Naive thymus-derived CD8-positive, alpha-beta T cell (primary cell): ENCODE measurements at places on chromosomes 5 and 9. TPM values are rescaled to one million over a fixed set of nuclear protein-coding genes. Genes with fewer than 3 reads are reported as not detected.

GRCh38 chr5:52886206-52886605 is 98.5 kb downstream of the ITGA1 start:
- no peaks in the 10 kb centered on the region for H3K4me1 ChIP-seq
- no peak overlapping the region for H3K4me3 ChIP-seq
- no peak overlapping the region for H3K27ac ChIP-seq
- peaks cover 4% of the 10 kb centered on the region for H3K27me3 ChIP-seq
- no peak for DNase-seq
- peaks cover 5% of the 10 kb centered on the region for H3K36me3 ChIP-seq

- no peaks in the 10 kb centered on the region for H3K36me3 ChIP-seq
- H3K27me3 ChIP-seq, result no peaks in the 10 kb centered on the region
- H3K4me3 ChIP-seq, result no peak overlapping the region
- H3K4me1 ChIP-seq, result no peaks in the 10 kb centered on the region
- no peak overlapping the region for H3K27ac ChIP-seq
- no peak for DNase-seq
Measured at GRCh38 chr5:60010328-60010727, 116.8 kb upstream of the PDE4D start.

- DNase-seq, result no peak
- H3K4me3 ChIP-seq, result no peak overlapping the region
- H3K27ac ChIP-seq, result no peak overlapping the region
Measured at GRCh38 chr9:84744195-84744594, 74.7 kb downstream of the NTRK2 start.

SPATA31A1 gene
- not detected for polyA plus RNA-seq
